Stimulated activated CD8-positive, alpha-beta memory T cell treated with anti-CD3 and anti-CD28 coated beads, Interleukin-12 subunit alpha, Interleukin-12 subunit beta, amount 100 ng/mL, for 1 hour (primary cell): ENCODE measurements at places on chromosomes 1 and 21.

DNA sequence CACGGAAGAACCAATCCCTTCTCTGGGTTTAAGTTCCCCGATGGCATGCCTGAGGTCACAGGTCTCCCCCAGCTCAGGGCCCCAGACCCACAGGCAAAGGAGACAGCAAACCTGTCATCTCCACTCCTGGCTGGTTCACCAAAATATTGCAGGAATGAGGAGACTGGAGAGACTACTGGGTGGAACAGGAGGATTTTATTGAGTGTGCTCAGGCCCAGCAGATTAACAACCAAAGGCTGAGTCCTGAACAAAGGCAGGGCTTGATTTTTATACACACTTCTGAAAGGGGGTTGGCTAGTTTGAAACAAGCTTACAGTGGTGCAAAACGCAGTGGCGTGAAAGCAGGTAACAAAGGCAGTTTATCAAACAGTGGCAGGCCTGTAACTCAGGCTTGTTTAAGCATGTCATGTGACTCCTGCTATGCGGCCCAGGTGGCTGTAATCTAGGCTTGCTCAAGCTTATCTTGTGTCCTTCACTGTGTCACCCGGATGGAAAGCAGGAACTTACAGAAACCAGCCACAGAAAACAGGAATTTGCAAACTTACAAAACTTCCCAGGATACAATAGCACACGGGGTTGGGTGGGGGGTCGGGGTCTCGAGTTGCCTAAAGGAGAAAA is 27.4 kb upstream of the KCNJ15 start:
- no peak for DNase-seq

- DNase-seq = no peak
Observed at GRCh38 chr1:157540852-157541251, 11.5 kb downstream of the FCRL5 start.

DNA sequence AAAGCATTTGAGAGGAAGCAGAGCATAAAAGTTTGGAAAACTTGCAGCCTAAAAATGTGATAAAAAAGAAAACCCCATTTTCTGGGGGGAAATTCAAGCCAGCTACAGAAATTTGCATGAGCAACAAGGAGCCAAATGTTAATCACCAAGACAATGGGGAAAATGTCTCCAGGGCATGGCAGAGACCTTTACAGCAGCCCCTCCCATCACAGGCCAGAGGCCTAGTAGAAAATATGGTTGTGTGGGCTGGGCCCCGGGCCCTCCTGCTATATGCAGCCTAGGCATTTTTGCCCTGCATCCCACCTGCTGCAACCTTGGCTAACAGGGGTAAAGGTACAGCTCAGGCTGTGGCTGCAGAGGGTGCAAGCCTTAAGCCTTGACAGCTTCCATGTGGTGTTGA is 299.6 kb upstream of the NCAM2 start:
- DNase-seq = no peak

- DNase-seq = no peak
Observed at GRCh38 chr1:9422911-9423505, 116.3 kb upstream of the SLC25A33 start.

GRCh38 chr1:91099746-91100621 is 78.1 kb upstream of the ZNF644 start:
- DNase-seq = no peak

- DNase-seq = no peak
Observed at GRCh38 chr1:204288021-204288588, 71.6 kb downstream of the PLEKHA6 start.

DNA sequence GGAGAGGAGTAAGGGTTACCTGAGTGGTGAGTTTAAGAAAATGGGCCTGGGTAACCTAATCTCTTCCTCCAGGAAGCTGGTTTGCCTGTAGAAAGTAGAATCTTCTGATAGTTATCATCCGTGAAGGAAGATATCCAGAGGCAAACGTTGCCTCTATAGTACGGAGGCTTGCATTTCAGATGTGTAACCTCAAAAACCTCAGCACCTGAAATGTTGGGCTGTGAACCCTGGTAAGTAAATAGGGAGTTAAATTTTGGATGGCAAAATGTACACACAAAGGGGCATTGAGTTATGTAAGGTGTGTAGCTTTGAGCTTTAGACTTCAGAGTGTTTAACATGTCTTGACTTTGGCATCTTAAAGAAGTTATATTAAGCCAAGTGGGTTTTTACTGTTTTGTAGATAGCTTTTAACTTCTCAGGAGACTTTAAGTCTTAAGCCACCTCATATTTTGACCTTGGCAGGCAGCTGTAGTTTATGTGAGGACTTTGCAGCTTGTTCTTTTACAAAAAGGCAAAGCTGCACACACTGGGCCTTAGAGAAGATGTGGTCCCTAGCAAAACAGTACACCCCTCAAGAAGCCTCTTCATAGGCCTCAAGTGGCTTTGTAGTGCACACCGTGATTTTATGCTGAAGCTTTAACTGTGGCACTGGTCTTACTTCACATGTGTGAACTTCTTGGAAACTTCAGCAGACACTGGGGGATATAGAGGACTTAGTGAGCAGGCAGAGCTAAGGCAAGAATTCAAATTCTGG is 83.4 kb downstream of the SNRPE start:
- DNase-seq = no peak

DNA sequence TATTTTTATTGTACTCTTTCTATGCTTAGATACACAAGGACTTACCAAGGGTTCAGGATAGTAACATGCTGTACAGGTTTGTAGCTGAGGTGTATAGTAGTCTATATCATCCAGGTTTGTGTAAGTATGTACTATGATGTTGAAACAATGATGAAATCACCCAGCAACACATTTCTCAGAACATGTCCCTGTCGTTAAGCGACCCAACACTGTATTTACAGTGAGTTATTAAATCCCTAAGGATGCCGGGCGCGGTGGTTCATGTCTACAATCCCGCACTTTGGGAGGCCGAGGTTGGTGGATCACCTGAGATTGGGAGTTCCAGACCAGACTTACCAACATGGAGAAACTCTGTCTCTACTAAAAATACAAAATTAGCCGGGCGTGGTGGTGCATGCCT is 21.6 kb upstream of the RCOR3 start:
- no peak for DNase-seq

GRCh38 chr1:199545780-199546179 is 481.7 kb upstream of the NR5A2 start:
- DNase-seq = no peak

DNA sequence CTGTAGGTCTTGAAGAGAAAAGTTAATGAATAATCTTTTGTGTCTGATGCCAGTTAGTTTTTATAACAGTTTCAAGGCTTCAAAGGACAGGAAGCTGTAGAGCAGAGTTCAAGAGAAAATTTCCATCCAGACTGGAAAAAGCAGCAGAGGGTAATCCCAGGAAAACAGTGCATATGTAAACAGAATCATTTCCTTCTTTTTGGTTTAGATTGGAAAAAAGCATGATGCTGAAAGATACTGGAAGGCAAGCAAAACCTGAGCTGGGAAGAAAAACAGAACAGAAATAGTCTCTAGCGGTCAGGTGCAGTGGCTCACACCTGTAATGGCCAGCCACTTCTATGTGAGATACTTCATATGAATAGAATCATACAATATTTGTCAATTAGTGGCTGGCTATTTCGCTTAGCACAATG is 71.9 kb downstream of the ZSWIM5 start:
- DNase-seq = no peak

- no peak for DNase-seq
Observed at GRCh38 chr1:210467440-210468043, 138.8 kb downstream of the HHAT start.

DNA sequence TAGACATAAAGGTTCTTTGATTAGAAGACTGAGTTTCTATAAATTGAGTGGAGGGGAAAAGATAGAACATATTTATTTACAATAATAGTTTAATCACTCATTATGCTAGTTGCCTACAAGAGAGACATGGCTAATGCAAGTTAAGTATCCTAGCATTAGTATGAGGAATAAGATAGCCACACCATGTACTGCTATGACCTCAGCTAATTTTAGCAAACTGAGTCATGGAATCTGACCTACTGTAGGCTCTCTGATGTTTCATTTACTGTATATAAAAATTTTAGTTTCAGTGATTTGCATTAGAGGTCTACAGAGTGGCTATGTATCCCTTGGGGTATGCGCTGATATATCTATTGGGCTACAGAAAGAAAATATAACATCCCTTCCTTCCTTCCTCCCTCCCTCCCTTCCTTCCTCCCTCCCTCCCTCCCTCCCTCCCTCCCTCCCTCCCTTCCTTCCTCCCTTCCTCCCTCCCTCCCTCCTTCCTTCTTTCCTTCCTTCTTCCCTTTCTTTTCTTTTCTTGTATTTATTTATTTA is 5.8 kb downstream of the AGL start:
- no peak for DNase-seq

- DNase-seq = no peak
Observed at GRCh38 chr1:228145463-228146416, 4.0 kb upstream of the GJC2 start.

GRCh38 chr1:235853653-235854052 is 13.1 kb downstream of the LYST start:
- DNase-seq = no peak

- DNase-seq = no peak
Observed at GRCh38 chr1:155650231-155650757, 38.3 kb downstream of the YY1AP1 start.

GRCh38 chr1:112904831-112905261 is 51.1 kb downstream of the SLC16A1 start:
- DNase-seq = no peak

- no peak for DNase-seq
Observed at GRCh38 chr1:83500987-83501591, 497.8 kb downstream of the TTLL7 start.

DNA sequence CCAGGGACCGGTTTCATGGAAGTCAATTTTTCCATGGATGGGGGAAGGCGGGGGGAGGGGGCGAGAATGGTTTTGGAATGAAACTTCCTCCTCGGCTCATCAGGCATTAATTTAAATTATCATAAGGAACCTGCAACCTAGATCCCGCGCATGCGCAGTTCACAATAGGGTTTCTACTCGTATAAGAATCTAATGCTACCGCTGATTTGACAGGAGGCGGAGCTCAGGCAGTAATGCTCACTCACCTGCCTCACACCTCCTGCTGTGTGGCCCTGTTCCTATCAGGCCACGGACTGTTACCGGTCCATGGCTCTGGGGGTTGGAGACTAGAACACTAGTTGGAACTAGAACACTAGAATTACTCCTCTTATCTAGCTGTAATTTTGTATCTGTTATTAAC is 38.0 kb downstream of the PRRX1 start:
- DNase-seq = no peak

GRCh38 chr1:166418344-166418933 is 251.6 kb upstream of the FAM78B start:
- no peak for DNase-seq

- no peak for DNase-seq
Observed at GRCh38 chr1:34441259-34442069, 264.8 kb downstream of the C1orf94 start.

GRCh38 chr1:27144920-27145661 is 9.8 kb downstream of the SLC9A1 start:
- no peak for DNase-seq

- DNase-seq = no peak
Observed at GRCh38 chr1:32900956-32901822, at the start of gene TMEM54. TMEM54 (minus strand) TSS chr1:32901389; CDS start chr1:32901238, 151 bp downstream.

DNA sequence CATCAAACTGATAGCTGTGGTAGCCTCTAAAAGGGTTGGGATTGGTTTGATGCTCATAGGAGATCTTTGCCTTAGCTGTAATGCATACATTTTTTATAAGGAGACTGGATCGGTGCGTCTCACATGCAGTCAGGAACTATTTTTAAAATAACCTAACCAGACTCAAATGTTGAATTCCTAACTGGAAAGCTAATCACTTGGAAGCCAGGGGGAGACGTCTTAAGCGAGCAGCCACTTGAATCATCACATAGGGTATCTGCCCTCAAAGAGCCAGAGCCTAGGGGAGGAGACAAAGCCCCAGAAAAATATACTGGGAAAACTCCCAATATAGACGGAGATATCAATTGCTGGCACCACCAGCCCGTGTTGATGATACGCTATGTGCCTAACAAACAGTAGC is 61.7 kb upstream of the PUM1 start:
- no peak for DNase-seq

DNA sequence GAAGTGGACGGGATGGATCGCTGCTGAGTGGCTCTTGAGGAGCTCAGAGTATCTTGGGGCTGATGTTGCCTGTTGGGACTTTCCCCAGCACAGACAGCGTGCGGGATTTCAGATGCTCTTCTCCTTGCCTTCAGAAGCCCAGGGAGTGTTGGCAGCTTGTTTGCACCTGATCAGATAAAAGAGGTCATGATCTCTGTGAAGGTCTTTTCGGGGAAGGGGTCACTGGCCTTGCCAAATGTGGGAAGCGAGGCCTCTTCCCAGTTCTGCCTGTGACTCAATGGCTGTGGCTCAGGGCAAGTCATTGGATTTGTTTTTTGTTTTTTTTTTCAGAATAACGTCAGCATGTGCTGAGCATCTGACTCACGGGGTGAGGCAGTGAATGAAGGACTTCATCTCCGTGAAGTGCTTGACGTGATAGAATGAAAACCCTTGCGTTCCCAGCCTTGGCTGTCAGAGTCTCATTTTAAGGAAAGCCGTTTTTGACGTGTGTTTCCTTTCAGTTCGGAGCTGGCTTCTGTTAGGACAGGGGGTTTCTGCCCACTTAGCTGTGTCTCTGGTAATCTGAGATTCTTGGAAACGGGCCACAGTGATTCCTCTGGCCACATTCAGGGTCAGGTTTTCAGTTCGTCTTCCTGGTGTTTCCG is 46.7 kb downstream of the GALNT2 start:
- DNase-seq = no peak

DNA sequence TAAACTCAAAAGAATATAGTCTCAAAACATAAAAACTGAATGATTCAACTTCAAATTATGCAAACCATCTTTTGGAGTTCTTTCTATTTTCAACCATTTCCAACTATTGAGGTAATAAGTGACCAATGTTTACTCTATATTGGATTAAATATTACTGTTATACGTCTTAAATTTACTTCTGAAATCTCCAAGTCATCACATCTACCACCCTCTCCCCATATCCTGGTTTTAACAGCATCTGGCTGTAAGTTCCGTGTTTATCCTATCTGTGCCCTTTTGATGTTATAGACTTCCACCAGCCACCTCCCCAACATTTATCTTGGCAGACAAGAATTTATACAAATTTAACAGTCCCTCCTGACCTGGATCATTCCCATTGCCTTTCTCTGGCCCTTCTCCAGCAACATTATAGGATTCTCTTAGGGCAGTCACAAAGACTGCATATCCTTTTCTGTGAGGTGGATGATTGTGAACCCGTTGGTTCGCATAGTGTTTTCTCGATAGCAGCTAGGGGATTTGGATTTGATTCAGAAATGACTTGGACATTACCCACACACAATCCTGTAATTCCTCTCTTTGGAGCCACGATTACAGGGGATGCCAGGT is 313.4 kb upstream of the FMN2 start:
- DNase-seq = no peak

DNA sequence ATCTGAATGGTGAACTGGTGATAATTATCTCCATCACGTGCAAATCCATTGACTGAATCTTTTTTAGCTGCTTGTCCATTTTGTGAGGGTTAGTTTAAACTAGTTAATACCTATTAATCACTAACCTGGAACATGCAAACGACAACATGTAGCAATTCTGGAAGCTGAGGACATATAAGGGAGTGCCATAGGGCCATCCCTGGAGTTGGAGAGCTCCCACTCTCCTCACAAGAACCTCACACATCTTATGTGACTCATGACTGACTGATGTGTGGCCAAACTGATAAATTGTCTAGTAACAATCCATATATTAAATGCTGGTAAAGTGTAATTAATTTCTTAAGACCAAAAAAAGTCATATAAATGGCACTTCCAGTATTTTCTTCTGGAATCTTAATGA is 62.9 kb upstream of the HOOK1 start:
- no peak for DNase-seq
